ENCODE measurements at places on chromosomes 7 and 10.

GRCh38 chr7:24724451-24725190 lies 32.6 kb downstream of the GSDME start:
- no peak for DNase-seq

GRCh38 chr7:93442478-93443224 lies 131.9 kb downstream of the CALCR start:
- peak; percentile 5 for DNase-seq

GRCh38 chr10:25694971-25695370 lies 239.1 kb upstream of the MYO3A start:
- DNase-seq = no peak

DNA sequence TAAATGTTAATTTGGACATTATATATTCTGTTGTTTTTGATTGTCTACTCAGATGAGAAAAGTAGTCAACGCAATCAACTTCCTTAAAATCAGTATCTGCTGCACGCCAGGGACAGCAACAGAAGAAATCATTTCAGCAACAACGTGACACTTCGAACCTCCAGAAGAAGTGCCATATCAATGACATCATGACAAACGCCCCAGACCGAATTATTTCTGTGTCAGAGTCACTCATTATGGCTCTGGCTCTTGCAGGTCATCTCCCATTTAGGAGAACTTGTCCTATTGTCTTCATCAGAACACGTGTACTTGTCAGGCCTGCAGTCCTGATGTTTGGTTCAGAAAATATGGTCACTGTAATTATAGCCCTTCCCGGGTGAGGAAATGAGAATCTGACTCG lies 276.3 kb downstream of the ADARB2 start:
- DNase-seq = no peak

GRCh38 chr7:128755819-128756476 lies 16.8 kb downstream of the CALU start:
- DNase-seq = no peak

- peak; percentile 94 for DNase-seq
Observed at GRCh38 chr10:133520193-133520738, 6.9 kb upstream of the CYP2E1 start.

- no peak for DNase-seq
Observed at GRCh38 chr10:29524294-29524693, 110.5 kb downstream of the SVIL start.

- no peak for DNase-seq
Observed at GRCh38 chr10:42816912-42817311, 34.3 kb downstream of the BMS1 start.

- no peak for DNase-seq
Observed at GRCh38 chr7:109059089-109059488, 489.4 kb downstream of the DNAJB9 start.

DNA sequence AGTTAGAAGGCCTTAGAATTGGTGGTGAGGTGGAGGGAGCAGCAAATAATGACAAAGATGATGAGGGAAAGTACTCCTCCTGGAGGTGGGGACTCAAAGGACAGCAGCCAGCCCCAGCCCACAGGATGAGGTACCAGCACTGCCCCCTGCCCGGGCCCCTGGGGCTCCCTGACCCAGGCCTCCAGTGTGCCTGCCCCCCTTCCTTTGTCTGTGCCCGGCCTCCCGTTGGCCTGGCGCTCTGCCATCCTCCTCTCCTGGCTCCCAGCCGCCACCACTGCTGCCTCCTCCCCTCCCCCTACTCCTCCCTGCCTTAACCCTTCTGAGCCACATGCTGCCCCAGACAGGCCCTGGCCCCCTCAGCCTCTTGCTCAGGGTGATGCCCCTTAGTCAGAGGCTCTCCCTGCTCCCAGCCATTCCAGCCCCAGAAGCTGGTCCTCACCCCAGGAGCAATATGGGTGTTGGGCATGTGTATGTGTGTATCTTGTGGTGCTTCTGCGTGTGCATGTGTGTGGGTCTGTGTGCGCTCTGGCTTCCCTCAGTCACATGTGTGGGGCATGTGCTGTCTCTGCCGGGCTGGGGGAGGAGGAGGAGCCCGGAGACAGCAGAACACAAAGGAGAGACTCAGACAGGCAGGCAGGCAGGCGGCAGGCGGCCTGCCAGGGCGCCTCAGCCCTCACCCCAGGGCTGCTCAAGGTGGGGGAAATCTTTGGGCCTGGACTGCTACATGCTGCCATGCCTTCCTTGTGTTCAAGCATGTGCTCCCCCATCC lies 2.6 kb downstream of the LDB1 start:
- peak; percentile 25 for DNase-seq

DNA sequence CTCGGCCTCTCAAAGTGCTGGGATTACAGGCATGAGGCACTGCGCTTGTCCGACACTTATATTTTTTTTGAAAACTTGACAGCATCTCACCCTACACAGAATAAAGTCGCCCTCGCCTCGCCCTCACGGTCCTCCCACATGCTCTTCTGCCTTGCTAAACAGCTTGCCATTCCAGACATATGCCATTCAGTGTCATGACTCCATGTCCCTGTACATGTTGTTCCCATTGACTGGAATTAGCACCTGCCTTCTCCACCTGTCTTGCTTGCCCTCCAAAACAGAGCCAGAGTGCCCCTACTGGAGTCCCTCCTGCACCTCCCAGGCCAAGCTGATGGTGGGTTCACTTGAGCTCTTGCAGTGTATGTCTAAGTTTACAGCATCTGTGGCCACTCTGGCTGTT lies 6.2 kb downstream of the NIPSNAP2 start:
- DNase-seq = no peak

- DNase-seq = no peak
Observed at GRCh38 chr10:100969187-100970075, at the start of gene SEMA4G. Gene SEMA4G (plus strand): TSS chr10:100969504. CDS start chr10:100972913, 3,409 bp downstream.

DNA sequence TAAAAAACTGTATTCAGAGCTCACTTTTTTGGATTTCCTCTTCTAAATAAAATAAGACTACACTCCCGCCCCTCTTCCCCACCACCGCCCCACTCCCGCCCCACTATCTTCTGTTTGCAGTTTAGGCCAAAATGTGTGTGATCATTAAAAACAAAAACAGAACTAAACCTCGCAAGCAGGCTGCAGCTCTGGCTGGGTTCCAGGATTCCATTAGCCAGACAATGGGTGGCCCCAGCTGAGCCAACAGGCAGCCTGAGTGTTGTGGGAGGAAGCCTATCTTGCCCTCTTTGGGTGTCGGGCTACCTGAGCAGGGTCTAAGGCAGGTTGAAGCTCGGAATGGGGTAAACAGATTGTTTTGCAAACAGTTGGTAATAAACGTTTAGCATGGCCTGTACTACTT lies 41.7 kb downstream of the ARL4A start:
- DNase-seq = no peak

DNA sequence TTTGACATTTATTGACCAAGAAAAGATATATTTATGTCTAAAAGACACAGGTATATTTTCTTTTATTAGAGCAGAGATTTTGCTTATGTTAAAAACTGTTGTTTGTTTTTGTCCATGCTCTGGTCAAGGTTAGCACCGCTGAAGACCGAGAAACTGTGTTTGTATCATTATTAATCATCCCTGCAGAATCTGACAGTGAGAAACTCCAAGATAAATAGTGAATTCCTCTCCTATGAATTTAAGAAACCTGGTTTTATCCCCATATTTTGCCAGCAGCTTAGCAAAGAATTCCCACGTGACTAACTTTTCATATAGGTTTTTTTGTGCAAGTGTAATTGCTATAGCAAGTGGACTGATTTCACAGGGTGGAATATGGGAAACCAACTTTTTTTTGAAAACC lies 77.6 kb downstream of the FRMD4A start:
- DNase-seq = no peak

- DNase-seq = no peak
Observed at GRCh38 chr10:29469481-29470354, 165.1 kb downstream of the SVIL start.

- DNase-seq = no peak
Observed at GRCh38 chr7:44268671-44269070, 56.7 kb downstream of the CAMK2B start.

DNA sequence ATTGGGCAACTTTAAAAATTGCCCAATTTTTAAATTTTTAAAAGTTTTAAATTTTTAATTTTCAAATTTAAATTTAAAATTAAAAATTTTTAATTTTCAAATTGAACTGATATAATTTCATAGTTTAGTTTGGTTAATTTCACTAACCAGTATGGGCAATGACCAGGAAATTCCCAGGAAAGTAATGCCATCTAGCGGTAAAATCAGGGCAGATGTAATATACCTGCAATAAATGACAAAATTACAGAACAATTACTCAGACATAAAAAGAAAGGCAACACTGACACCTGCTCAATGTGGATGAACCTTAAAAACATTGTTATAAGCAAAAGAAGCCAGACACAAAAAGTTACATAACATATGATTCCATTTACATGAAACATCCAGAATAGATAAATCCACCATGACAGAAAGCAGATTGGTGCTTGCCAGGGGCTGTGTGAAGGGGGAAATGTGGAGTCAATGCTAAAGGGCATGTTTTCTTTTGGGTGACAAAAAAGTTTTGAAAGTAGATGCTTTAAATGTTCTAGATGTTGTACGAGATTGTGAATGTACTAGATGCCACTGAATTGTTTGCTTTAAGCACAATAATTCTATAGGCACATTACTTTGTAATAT lies 28.6 kb upstream of the SLC16A12 start:
- no peak for DNase-seq

DNA sequence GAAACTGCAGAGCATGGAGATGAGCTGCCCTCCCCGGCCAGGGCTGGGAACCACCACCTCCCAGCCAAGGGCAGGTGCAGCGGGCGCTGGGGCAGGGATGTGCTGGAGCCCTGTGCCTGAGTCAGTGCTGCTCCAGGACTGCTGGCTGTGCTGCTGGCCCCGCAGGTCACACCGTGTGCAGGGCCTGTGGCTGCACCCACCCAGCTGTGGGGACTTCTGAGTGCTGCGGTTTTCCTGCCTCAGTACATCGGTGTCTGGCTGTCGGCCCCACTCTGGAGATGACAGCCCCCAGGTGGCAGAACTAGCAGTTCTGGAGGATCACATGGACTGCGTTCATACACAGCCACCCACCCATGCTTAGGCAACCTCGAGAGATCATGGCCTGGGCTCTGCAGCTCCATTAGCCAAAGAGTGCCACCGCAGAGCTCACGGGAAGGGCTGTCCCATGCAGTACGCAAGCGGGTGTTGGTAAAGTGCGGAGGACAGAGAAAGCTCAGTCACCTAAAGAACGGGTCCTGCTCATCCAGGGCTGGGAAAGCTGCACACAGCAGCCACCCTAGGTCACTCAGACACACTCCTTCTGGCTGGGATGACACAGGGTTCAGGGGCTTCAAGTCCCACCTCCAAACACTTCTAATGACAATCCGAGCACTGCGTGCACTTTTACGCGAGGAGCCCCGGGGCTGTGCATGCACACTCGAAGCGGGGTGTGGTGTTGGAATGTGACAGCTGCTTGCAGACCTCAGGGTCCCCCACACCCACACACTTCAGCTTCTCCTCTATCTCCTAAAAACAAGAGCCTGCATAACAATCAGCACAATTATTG lies 198.1 kb upstream of the PPP2R2D start:
- DNase-seq = no peak

- no peak for DNase-seq
Observed at GRCh38 chr10:49593564-49593875, 16.6 kb upstream of the SLC18A3 start.

GRCh38 chr10:10093021-10093420 lies 924.7 kb upstream of the CELF2 start:
- DNase-seq = no peak

- DNase-seq = no peak
Observed at GRCh38 chr10:110456523-110457091, 41.1 kb upstream of the DUSP5 start.

- no peak for DNase-seq
Observed at GRCh38 chr7:64581391-64581790, 18.5 kb upstream of the ZNF680 start.

DNA sequence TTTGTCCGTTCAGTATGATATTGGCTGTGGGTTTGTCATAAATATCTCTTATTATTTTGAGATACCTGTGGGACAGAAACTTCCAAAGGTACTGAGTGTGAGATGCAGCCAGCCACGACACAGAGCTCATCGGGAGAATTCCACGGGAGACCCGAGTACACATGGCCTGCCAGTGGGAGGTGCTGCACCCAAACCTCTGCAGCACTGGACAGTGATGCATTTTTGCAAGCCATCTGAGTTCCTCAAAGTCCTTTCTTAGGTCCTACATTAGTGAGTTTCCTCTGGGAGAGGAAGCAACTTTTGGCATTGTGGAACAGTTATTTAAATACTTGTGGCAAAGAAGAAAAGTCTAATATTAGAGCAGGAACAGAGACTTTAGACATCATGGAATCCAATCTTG lies 77.5 kb downstream of the ARID5B start:
- DNase-seq = no peak

DNA sequence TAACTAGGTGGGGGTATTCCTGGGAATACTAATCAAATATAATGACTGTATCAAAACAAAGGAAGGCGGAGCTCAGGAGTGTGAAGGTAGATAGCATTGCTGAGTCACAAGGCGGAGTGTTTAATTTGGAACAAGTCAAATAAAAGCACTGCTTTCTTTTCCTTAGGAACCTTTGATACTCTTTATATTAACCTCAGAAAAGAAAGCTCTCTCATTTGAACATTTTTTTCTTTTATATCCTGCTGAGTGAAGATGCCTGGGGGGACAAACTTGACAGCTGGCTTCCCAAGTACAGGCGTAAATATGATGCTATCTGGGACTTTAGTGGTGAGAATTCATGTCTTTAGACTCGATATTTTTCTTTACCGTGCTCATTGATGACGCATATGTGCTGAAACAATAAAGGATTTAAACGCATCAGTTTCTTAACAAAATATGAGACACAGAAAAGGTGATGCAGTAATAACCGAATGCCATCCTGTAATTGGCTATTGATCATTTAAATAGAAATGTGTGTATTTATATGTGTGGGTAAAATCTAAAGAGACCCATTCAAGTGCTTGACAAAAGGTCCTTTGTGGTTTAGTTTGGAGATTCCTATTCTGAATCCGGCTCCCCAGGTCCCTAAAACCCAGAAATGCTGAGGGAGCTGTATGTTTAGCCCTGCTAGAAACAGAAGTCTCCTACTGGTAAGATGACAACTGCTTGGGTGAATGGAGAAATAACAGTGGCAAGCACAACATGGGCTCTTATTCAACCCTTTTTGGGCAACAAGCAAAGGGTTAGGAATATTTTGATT lies 102.7 kb downstream of the PRTFDC1 start:
- DNase-seq = no peak

- DNase-seq = no peak
Observed at GRCh38 chr7:82234457-82235049, 209.0 kb downstream of the CACNA2D1 start.

DNA sequence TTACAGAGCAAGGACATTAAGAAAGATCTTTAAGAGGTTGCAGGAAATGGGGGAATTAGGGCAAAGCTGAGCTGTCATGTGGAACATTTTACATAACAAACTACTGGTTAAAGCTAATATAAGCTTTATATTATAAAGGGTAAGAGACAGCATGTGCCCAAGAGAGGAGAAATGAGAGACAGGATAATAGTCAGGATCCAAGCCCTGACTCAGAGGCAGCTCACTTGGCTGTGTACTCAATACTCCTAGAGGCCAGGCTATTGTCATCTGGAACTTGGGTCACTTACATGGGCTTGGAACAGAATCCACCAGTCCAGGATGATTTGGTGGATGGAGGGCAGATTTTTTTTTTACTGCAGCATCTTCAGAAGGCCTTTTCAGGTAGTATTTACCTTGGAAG lies 418.6 kb upstream of the ZMIZ1 start:
- DNase-seq = no peak

Data from stimulated activated CD8-positive, alpha-beta memory T cell treated with anti-CD3 and anti-CD28 coated beads, Interleukin-7, amount 100 ng/mL, for 24 hours (primary cell).